ENCODE measurements at places on chromosomes 3 and 15. TPM values are rescaled to one million over a fixed set of nuclear protein-coding genes. Genes with fewer than 3 reads are reported as not detected.

DNA sequence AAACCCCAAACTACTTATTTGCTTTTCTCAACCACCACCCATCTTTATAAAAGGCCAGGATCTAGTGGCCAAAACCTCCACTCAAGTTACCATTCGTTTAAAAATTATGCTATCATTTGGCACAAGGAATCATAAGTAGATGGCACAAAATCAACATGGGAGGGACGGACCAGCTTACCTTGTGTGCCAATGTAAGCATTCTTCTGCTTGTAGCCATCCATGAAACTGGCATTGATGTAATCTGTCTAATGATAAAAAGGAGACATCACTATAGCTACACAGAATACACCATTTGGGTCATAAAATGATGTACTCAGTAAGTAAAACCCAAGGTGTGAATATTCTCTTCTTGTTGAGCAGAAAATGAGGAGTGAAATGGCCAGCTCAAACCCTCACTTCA is 28.2 kb upstream of the SIN3A start:
- no peak for DNase-seq

GRCh38 chr3:37032961-37033360 is 39.6 kb downstream of the MLH1 start:
- no peak for DNase-seq

DNA sequence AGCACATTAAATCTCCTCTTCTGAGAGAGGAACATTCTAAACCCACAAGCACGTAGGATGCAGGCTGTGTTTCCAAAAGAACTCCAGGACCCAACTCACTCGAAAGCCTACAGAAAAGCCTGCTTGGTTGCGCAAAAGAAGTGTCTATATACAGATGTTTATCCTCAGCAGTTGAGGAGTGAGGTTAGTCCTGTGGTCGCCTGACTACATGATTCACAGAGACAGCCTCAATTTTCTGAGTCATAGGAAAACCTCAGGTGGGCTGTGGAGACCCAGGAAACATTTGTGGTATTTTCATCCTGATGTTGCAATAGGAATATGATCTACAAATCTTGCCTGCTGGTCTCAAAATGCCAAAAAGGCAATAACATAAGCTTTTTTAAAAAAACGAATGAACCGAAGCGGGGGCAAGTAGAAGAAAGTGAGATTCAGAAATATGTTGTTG is 183.8 kb upstream of the THRB start:
- no peak for DNase-seq

DNA sequence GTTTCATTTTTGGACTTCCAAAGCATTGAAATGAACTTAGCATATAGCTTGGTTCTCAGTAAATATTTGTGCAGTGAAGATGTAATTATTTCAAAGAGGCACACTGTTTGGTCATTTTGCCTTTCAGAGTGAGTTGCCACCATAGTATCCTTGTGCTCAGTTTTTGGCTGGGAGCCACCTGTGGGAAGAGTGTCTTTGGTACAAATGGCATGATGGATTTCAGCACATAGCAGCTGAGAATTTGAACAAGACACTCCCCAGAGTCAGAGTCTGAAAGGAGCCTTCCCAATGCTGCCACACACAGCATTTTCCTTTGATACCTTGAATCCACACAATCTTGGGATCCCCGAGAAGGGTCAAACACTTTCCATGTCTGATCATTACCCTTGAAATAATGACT is 897.2 kb upstream of the ARPP21 start:
- no peak for DNase-seq

- DNase-seq: no peak
Observed at GRCh38 chr3:65927576-65927975, 111.1 kb downstream of the MAGI1 start.

DNA sequence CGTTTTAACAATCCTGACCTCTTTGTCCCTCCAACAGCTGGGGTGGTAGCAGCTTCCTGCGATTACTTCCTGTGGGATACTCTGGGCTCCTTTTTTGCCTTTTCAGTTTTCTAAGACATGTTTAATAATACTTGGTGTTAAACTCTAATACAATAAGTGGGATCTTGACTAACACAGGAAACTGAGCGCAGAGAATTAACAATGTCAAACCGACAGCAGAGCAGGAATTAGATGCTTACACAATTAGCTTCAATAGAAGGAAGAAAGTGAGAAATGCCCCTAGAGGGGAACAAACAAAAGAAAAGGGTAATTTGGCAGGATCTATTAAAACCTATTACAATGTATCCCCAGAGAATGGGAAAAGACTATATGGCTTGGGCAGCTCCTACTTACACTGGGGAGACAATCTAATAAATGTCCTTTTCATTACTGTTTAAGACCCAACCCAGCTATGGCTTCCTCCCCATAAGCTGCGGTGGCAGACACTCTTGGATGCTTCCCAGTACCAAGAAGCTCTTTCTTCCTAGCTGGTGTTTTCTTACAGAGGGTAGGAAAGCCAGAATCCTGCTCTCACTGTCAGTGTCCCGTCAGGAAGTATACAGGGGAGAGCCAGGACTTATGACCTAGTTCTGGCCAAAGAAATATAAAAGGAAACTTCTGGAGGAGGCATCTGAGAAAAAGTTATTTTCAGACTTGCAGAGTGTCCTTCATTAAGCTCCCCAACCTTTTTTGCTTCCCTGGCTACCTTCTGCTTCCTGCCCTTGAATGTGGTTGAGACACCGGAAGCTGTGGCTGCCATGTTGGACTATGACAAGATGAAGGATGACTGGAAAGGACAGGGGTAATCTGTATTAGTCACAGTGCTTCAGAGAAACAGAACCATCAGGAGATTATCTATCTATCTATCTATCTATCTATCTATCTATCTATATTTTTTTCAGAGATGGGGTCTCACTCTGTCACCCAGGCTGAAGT is 194.1 kb upstream of the KBTBD8 start:
- no peak for DNase-seq

GRCh38 chr15:52349052-52349700 is 53.6 kb upstream of the MYO5C start:
- no peak for DNase-seq

DNA sequence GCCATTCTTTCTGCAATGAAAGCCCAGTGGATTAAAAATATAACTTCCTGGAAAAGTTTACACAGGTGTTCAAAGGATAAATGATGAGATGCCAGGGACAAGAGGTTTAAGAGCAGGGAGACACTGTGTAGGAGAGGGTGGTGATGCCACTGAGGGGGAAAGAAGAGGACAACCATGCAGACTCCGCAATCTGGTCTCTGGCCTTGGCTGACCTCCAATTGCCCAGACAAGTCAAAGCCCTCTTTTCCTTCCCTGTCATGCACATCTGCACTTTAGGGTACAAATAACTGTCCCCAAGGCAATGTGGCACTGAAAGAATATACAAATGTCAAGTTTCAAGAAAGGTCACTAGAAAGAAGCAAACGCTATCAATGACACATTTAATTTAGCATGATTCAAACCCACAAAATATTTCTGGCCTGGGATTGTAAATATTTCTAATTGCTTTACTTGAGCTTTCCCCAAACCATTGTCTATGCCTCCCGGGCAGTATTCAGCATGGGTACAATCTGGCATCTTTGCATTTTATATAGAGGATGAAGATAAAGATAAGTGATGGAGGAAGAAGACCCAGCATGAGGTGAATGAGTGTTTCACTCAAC is 319.4 kb downstream of the PLCL2 start:
- no peak for DNase-seq

- DNase-seq: no peak
Observed at GRCh38 chr15:36832774-36833463, 253.5 kb downstream of the CDIN1 start.

- no peak for DNase-seq
Observed at GRCh38 chr15:35491999-35492398, 54.0 kb downstream of the DPH6 start.

DNA sequence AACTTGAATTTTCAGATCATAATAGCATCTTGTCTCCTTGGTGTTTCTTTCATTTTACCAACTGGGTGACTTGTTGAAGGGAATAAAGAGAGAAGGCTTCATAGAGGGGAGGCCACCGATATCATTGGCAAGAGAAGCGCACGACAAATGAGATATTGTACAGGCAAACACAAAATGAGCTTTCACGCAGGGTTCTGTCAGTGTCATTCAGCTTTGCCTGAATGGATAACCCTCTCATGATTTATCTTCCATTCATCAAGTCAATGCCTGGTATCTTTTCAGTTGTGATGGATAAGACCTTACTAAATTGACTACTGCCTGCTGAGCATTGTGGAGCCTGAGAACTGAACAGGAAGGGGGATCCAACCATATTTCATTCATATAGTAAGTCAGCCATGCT is 188.6 kb upstream of the EPHA3 start:
- no peak for DNase-seq

DNA sequence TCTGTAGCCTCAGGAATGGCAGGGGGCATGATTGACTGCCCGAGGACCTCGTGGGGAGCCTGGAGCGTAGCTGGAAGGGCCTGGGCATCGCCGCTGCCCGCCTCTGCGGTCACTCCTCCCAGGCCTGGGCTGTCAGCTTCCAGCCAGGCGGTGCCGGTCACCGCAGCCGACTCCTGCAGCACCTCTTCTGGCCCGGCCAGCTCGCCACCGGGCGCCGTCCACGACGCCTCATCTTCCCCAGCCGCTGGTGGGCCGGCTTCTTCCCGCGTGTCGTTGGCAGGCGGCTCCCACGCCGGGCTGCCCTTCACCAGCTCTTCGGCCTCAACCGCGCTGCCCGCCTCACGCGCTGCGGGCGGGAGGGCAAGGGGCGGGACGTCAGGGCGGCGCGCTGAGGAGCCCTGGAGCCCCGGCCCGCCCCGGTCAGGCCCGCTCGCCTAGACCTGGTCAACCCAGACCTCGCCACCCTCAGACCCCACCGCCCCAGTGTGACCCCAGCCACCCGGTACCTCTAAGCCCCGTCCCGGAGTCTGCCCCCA is 1.0 kb downstream of the CSPG5 start:
- no peak for DNase-seq

GRCh38 chr15:59298225-59298853 is 74.3 kb downstream of the MYO1E start:
- no peak for DNase-seq

DNA sequence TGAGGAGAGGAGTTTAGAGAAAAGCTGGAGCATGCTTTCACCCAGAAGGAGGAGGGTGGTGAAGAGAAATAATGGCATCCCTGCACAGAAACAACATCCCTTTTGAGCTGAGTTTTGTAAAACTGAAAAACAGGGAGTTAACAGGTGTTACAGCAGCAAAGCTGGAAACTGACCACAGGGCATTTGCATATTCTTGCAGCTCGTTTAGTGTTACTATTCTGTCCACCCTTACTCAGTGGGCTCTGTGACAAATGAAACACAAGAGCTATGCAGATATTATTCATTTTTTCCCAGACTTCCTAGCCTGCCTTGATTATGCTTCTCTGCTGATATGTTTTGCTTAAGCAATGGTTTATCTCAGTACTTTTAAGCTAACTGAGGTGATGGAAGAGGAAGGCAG is 272.0 kb downstream of the NEK10 start:
- no peak for DNase-seq

DNA sequence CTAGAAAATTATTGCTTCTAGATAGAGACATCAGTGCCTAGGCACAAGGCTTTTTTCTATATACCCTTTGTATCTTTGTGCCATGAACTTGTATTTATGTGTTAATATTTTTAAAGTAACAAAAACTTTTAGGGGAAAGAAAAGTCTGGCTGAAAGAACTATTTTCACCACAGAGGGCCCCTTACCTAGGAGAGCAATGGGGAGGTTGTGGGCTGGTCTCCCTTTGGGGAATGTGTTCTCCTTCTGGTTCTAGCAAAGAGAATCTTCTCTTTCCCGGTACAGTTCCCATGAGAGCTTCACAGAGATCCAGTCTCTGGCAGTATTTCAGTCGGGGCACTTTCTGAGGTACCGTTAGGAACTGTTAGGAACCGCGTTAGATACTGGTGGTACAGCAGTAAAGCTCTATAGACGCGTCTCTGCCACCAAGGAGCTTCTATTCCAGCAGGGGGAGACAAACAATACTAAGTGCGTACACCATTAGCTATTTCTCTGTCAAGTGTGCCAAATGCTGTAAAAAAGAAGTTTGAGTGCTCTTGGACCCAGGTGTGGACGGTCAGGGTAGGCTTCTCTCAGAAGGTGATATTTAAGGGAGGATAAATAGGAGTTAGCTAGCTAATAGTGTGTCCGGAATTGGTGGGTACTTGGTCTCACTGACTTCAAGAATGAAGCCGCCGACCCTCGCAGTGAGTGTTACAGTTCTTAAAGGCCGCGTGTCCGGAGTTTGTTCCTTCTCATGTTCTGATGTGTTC is 4.6 kb upstream of the EPB42 start:
- no peak for DNase-seq

DNA sequence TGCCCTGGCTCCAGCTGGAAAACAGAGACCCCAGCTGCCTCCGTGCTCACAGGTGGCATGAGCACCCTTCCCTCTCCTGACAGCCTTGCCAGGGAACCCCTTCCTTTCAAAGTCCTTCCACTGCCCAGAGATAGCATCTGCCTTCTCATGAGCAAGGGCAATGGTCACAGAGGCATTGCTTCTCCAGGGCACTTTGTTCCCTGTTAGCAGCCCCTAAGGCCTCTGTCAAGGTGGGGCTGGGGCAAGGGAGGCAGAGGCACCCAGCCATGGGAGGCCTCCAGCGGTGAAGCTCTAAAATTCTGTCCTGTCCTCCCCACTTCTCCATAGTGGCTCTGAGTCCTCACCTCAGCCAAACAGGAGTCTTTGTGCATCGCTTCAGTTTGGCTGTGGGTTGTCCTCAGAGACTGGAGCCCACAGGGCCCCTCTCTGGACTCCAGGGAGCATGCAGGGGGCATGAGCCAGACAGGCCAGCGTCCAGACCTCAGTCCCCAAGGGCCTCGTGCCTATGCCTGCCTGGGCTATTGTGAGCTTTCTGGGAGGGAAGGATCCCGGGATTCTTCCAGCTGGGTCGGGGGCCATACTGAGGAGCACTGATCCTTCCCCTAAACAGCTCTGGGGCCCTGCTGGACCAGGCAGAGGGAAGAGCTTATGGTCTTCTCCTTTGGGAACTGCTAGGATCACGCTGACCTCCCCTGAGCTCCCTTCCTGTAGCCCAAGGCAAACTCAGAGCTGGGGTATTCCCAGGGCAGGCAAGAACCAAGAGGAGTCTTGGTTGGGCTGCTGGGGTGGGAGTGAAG is 106.6 kb downstream of the DNAJB8 start:
- no peak for DNase-seq

SERINC4 gene
- total RNA-seq: 0.34 TPM

CHP1 gene
- 146 TPM for total RNA-seq

CADPS gene
- total RNA-seq: 1.1 TPM

B4GALT4 gene
- total RNA-seq: 55.4 TPM

SCG5 gene
- total RNA-seq: 0.81 TPM

RTP1 gene
- total RNA-seq: not detected

RAB11A gene
- 373 TPM for total RNA-seq

CFAP100 gene
- total RNA-seq: not detected

CPLX3 gene
- total RNA-seq: not detected

SEMA3F gene
- 132 TPM for total RNA-seq

PCOLCE2 gene
- total RNA-seq: 14.3 TPM

AMIGO3 gene
- not detected for total RNA-seq

SI gene
- not detected for total RNA-seq

PIERCE2 gene
- 3.0 TPM for total RNA-seq

CELSR3 gene
- total RNA-seq: 1.5 TPM

CLRN1 gene
- total RNA-seq: not detected

GOLGA6A gene
- not detected for total RNA-seq

ISLR gene
- 37.4 TPM for total RNA-seq

GRK7 gene
- not detected for total RNA-seq

GP9 gene
- not detected for total RNA-seq
